ENCODE measurements at places on chromosomes 16 and 17.

DNA sequence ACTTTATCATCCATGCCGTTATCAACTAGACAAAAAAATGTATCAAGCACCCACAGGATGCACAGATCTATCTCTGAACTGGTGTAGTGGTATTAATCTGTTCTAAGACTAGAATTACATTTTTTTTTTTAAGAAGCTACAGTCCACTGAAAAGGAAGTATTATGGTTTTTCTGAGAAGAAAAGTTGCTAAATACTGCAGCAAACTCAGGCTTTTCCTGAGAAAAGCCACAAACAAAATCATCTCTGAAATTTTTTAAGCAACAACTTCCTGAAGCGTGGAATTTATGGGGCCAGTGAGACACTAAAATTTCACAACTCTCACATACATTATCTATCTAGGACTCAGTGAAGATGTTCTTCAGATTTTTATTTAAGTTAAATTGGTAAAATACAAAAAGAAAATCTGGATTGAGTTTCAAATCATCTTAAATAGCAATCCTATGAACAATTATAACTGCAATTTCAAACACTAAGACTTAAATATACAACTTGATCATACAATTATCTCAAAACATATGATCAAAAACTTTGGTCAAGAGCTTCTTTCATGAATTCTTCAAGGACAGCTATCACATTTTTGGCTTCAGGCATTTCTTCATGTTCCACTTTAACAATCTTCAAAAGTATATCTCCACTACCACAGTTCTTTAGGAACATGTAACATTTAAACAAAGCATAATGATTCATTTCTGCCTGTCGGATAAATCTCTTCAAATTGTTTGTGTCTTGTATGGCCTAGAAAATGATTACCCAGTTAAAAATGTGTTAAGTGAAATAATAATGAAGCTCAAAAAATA, 10.5 kb downstream of the C17orf75 start:
- no peak for DNase-seq

GRCh38 chr16:10608687-10609401, 28.4 kb upstream of the EMP2 start:
- no peak for DNase-seq

- DNase-seq = no peak
Observed at GRCh38 chr16:73878611-73879010, 418.0 kb upstream of the PSMD7 start.

DNA sequence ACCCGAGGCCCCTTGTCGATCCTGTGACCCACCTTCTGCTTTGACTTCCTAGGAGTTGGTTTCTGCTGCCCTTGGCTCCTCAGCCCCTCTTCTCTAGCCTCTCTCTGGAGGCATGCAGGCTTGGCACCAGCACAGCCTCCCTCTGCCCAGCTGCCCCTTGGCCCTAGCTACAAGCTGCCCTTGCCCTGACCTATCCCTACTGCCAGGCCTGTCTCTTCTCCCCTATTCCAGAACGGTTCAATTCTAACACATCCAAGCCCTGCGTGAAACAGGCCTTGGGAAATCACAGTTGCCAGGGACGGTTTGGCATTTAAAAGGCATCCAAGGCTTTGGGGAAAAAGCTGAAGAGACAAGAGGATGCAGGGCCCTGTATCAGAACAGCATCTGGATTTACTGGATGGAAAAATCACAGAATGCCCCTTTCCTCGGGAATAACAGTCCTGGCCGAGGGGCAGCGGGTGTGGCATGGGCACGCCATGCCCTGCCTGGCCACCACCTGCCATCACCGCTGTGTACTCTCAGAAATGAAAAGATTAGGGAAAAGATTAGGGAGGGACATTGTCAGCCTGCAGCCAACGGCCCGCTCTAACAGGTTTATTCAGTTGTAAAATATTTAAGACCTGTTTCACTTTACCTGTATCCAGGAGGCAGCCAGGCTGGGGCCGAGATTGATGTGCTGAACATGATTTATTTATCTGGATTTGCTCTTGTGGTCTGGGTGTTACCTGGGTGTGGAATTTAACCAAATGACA, 15.8 kb downstream of the RAI1 start:
- DNase-seq = no peak

GRCh38 chr17:27461192-27461859, 5.1 kb downstream of the KSR1 start:
- DNase-seq = no peak

DNA sequence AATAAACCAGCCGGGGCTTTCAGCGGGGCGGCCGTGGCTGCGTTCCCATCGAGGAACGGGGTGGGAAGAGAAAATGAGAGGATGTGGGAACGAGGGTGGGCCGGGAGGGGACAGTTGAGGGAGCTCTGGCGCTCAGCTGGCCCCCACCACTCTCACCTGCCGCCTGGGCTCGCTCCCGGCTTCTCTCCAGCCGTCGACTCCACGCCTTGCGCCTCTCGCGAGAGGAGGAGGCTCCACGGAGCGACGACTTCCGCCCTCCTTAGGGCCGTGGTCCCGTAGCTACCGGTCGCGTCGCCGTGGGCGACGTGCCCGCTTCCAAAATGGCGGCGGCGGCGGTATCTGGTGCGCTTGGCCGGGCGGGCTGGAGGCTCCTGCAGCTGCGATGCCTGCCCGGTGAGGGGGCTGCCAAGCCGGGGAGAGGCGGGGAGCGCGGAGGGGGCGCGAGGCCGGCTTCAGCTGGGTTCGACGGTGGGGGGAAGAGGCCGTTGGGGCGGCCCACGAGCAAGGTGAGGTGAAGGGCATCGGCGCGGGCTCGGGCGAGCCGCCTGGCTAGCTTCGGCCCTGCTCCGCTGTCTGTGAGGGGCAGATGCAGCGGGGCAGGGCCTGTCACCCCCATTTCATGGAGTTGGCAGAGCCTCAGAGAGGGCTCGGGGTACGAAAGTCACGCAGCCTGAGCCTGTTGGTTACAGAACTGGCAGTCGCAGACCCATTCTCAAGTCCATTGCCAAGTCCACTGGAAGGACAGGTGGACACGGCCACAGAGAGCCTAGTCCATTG, at the start of the genes CIAPIN1 and COQ9:
CIAPIN1 (minus strand) TSS at position 200 of the 777 bp plus-strand sequence. CDS start 6,457 bp downstream, outside the sequence.
COQ9 (plus strand) TSS at position 294 of the 777 bp plus-strand sequence; CDS start at position 321, 27 bp downstream.
- no peak for DNase-seq

- no peak for DNase-seq
Observed at GRCh38 chr17:29579866-29580771, 9.3 kb downstream of the GIT1 start.

GRCh38 chr16:81497690-81498089, 53.1 kb downstream of the CMIP start:
- no peak for DNase-seq

- DNase-seq = no peak
Observed at GRCh38 chr16:29743827-29744531, 1.8 kb downstream of the C16orf54 start.

GRCh38 chr16:46991729-46992704, 18.5 kb upstream of the DNAJA2 start:
- DNase-seq = no peak

DNA sequence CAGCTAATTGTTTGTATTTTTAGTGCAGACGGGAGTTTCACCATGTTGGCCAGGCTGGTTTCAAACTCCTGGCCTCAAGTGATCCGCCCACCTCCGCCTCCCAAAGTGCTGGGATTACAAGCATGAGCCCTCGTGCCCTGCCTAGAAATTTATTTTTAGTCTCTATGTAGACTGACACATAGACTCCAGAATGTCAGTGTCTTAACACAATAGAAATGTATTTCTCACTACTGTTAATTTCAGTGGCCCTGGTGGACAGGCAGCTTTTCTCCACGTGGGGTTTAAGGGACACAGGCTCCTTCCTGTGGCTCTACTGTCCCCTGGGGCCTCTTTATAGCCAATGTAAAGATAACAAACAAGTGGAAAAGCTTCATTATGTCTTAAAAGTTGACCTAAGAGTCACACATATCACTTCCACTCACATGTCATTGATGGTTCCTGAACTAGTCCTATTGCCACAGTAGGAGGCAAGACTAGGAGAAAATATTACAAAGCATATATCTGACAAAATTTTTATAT, 43.8 kb downstream of the COPRS start:
- DNase-seq = no peak
